ENCODE measurements at places on chromosomes 6 and 20.

- no peak for DNase-seq
Observed at GRCh38 chr6:66103954-66104353, 396.9 kb upstream of the EYS start.

DNA sequence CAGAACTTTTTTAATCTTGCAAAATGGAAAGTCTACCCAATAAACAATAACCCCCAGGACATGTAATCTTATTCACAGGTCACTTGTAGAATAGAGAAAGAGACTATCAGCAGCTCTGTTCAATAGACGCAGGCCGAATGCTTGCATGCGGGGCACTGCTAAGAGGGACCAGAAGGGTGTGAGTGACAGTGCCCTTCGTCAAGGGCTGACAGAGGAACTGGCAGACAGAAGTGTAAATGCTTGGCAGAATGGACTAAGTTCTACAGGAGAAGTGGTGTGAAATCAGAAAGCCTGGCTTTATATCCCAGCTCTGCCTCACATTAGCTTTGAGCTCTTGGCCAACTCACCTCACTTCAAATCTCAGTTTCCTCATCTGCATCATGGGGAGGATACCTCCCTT lies 21.0 kb downstream of the DDO start:
- no peak for DNase-seq

- peak; percentile 35 for DNase-seq
Observed at GRCh38 chr20:50594231-50594590, 84.0 kb downstream of the PTPN1 start.

GRCh38 chr20:51417250-51418136 lies 125.0 kb downstream of the NFATC2 start:
- DNase-seq: no peak

DNA sequence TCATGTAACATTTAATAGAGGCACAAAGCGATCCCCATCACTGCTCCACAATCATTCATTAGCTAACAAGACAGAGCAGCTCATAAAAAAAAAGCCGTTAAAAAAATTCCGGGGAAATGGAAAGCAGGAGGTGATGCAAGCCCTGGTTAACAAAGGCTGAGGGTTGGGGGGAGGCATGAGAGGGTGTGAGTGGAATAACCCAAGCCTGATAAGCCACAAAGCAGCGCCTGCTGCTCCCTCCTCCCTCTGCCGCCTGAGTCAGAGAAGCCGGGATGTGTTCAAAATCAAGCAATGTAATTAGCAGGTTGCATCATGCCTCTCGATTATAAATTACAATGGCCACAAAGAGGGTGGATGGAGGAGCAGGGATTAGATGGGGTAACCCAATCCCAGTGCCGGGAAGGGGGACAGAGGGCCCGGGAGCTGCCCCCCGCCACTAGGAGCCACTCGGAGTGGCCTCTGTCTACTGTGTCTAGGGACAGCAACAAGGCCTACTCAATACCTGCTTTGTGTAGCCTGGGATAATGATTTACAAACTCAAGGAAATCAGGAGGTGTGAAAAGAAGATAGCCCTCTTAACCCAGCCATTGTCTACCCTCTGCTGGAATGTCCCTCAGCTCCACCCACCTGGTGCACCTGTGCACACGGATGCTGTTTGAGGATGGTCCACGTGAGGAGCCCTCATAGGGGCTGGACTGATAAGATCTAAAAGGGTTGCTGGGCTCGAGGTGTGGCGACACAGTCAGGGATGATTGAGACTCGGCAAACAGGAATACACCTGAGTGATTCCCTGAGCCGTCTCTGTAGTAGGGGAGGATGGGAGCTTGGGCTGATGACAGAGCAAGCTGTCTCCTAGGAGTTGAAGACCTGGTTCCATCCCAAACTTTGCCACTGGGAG lies 156.9 kb downstream of the VEGFA start:
- peak; percentile 78 for DNase-seq

- DNase-seq: no peak
Observed at GRCh38 chr20:1788044-1788443, 107.2 kb upstream of the SIRPA start.

GRCh38 chr6:113627480-113627879 lies 229.7 kb upstream of the MARCKS start:
- no peak for DNase-seq

DNA sequence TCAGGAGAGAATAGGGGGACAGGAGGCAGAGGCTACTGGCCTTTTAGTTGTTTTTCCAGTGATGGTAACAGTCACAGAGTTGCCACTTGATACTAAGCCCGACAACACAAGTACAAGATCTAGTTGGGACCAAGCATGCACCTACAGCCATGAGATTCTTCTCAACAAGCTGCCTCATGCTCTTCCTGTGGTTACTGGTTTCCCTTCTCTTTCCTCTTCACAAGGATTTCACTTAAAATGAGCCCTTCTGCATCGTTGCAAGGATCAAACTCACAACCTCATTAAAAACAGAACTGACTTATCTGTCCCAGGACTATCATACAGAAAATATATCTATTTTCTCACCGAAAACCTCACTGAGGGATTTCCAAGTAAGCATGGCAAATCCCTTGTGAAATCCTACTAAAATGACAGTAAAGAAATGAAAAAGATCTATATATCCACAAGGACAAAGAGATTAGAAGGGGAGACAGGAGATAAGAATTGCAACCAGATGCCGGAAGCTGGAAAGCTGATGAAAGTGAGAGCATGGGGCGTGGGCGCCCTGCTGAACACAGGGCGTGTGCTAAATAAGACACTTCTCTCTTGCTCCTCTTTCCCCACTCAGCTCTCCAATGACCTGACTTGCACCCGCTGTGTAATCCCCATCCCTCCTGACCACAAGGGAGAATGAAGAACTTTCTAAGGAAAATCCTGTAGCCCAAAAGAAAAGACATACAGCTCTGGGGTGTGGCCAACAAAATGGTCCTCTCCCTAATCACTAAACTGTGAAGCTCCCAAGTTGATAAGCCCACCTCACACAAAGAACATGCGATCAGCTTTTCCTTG lies 13.4 kb downstream of the MTFR2 start:
- DNase-seq: no peak

DNA sequence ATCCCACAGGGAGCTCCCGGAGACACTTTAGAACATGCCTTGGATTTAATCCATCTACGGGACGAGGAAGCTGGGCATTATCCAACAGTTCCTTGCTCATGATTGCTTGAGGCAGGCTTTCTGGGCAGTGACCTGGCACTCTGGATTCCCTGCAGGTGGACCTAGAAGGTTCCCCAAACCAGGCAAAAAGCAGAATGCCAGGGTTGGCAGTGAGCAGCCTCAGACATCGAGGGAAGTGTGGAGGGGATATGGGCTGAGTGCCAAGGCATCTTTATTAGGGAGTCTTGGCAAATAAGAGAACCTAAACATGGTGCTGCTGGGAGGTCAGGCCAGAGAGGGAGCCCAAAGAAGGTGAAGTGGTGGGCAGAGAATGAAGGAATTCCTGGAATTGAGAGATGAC lies 158.5 kb downstream of the CD83 start:
- DNase-seq: no peak

- DNase-seq: no peak
Observed at GRCh38 chr6:100627911-100628758, 163.4 kb upstream of the SIM1 start.

GRCh38 chr6:21587179-21587960 lies 6.2 kb upstream of the SOX4 start:
- DNase-seq: peak; percentile 82

DNA sequence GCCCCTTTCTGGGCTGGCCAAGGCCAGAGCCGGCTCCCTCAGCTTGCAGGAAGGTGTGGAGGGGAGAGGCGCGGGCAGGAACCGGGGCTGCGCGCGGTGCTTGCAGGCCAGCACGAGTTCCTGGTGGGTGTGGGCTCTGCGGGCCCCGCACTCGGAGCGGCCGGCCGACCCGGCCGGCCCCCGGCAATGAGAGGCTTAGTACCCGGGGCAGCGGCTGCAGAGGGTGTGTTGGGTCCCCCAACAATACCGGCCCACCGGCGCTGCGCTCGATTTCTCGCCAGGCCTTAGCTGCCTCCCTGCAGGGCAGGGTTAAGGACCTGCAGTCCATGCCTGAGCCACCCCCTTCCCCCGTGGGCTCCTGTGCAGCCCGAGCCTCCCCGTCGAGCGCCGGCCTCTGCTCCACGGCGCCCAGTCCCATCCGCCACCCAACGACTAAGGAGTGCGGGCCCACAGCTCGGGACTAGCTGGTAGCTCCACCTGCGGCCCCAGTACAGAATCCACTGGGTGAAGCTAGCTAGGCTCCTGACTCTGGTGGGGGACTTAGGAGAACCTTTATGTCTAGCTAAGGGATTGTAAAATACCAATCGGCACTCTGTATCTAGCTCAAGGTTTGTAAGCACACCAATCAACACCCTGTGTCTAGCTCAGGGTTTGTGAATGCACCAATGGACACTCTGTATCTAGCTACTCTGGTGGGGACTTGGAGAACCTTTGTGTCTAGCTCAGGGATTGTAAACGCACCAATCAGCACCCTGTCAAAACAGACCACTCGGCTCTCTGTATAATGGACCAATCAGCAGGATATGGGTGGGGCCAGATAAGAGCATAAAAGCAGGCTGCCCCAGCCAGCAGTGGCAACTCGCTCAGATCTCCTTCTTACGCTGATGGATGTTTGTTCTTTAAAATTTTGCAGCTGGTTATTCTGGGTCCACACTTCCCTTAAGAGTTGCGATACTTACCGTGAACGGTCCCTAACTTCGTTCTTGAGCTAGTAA lies 167.4 kb upstream of the RREB1 start:
- no peak for DNase-seq

DNA sequence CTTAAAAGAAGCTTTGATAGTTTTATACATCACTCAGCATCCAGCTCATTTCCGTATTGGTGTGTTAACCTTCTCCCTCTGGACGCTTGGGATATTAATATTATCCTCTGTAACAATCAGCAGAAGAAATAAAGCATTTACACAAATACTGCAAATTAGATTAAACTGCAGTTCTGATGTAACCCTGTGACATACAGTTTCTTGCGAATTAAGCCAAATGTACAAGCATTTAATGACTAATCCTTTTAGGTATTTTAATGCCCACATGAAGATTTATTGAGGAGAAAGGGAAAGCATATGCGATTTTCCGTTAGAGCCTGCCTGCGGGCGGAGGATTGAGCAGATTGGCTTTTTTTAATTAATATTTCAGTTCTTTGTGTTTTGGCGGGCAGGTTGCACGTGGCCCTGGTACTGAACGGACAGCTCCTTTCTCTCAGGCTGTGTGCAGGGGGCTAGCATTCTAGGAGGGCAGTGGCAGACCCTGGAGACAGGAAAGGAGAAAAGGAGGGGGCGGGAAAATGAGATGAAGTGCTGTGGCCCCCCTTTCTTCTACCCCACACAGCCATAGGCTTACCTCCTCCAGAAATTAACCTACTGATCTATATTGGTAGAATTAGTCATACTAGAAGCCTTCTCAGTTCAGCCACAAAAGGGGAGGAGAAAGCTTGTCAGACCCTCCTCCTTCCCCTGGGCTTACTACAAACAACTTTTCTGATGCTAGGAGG lies 14.1 kb upstream of the TFAP2D start:
- DNase-seq: peak; percentile 3

DNA sequence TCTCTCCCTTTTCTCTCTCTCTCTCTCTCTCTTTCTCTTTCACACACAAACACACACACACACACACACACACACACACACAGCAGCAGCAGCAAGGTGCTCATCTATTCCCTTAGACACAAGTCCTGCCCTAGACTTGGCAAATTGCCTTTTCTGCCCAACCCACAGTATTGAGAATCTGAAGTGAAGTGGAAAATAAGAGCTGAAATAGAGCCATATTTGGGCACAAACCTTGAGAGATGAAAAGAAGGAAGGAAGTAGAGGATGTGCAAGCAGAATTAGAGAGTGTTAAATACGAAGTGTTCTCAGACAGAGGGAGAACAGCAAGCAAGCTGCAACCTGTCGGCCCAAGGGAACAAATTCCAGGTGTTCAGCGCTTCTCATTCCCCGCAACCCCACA lies 557.5 kb upstream of the NOX3 start:
- DNase-seq: no peak

DNA sequence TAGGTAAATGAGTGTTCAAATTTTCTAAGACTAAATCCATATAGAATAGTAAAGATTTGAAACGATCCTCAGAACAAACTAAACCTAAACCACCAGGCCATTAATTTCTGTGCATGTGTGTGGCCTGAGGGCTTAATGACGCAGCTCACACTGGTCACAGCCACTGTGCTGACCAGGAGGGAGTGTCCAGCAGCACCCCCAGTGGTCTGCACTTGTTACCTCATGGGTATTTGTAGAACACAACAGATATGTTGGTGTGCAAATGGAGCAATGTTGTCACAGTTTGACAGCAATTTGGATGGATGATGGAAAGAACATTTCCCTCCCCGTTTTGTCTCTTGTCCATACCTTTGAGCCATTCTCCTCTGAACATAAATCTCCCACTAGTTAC lies 122.4 kb upstream of the EXOC2 start:
- DNase-seq: no peak

GRCh38 chr6:105545947-105546731 lies 143.3 kb upstream of the PREP start:
- peak; percentile 59 for DNase-seq

DNA sequence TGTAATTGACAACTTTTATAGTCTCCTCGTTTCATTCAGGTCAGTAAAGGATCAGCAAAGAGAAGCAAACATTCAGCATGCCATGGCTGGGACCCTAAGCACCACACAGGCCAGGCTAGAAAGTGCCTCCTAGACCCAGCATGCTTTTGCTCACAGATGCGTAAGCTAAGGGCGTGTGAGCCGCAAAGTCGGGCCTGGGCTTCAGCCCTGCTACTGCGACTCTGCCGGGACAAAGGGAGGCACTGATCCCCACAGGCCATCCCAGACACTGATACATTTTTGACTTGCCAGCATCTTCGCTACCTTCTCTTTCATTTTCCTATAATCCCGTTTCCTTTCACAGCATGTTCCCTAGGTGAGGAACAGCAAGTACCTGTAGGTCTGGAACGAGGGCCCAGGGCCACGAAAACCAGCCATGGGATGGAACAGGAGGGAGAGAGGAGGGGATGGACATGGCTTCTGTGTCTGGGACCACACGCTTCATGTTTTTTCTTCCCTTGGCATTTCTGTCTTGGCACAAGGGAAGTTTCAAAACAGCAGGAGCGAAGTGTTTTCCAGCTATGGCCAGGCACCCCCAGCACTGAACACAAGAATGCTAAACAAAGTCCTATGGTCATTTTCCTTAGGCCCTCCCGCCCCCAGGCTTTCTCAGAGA lies 42.6 kb downstream of the IRF4 start:
- no peak for DNase-seq

GRCh38 chr20:4322499-4322898 lies 307.1 kb upstream of the RNF24 start:
- DNase-seq: no peak

DNA sequence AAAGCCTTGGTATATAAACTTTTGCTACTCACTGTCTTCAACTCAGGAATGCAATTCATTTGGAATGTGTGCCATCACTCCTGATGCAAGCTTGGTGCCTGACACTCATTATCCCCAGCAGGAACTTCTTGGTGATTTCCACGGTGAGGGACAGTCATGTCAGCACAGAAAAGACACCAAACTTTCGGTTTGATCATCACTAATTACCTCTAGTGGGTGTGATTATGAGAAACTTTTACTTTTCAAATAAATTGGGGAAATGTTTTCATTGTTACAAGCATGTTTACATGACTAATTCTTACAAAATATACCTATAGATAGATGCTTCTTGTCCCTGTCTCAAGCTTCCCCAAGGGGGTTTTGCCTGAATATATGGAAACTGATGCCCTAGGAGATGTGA lies 40.9 kb downstream of the RPP40 start:
- no peak for DNase-seq

GRCh38 chr20:31838646-31839292 lies 6.6 kb downstream of the FOXS1 start:
- DNase-seq: peak; percentile 65

GRCh38 chr6:22884456-22884855 lies 315.1 kb downstream of the HDGFL1 start:
- no peak for DNase-seq
